ENCODE measurements at places on chromosomes 11 and 22.

GRCh38 chr11:130721023-130721681 lies 195.1 kb downstream of the SNX19 start:
- DNase-seq = no peak

GRCh38 chr11:72641522-72642042 lies 32.6 kb downstream of the PDE2A start:
- no peak for DNase-seq

GRCh38 chr11:32052215-32052614 lies 38.7 kb upstream of the RCN1 start:
- peak; percentile 65 for DNase-seq

DNA sequence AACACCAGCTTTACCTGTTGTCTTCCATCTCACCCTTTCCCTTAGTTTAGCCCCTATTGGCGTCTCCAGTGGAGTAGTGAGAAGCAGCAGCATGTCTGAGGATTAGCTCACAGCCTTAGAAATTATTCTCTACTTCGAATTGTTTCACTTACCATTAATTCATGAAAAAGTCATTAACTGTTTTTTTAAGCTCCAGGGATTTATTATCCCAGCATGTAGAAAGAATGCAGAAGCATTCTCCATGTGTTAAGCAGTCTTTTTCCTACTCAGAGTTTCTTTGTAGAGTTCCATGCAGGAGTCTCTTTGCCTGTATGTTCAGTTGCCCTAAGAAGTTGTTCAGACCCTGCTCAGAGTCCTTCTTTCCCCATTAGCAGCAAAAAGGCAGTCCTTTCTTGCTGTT lies 137.9 kb upstream of the RASSF10 start:
- DNase-seq = no peak

GRCh38 chr11:88313441-88313840 lies 24.1 kb downstream of the CTSC start:
- DNase-seq = no peak

- no peak for DNase-seq
Observed at GRCh38 chr11:119389611-119390254, 8.2 kb upstream of the USP2 start.

DNA sequence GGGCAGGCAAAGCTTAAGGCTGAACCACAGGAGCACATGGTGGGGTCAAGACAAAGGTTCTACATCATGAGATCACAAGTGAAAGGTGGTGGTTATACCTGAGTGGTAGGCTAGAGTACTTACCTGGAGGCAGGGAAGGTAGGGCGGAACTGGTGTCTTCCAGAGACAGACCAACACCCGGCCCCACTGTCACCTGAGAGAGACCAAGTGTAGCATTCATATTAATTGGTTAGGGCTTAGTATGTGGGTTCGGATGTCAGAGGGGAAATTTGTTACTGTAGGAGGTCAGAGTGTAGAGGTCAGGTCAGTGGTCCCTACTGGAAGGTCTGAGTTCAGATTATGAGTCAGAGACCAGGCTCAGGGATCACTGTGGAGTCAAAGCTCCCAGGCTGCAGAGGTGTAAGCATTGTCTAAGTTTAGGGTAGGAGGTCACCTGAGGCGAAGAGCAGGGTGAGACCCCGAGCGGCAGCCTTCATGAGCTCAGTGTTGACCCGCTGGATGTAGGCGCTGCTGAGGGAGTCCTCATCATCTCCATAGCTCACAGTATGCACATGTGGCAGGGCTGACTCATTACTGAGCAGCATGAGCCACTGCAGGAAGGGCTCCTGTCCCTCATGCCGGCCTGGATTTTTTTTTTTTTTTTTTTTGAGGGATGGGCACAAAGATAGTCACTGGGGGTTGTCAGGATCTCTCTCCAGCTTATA lies 3.2 kb downstream of the TPP1 start:
- DNase-seq = no peak

GRCh38 chr11:70871881-70872280 lies 380.5 kb downstream of the SHANK2 start:
- no peak for DNase-seq

- no peak for DNase-seq
Observed at GRCh38 chr11:102513869-102514268, 16.7 kb downstream of the MMP7 start.

DNA sequence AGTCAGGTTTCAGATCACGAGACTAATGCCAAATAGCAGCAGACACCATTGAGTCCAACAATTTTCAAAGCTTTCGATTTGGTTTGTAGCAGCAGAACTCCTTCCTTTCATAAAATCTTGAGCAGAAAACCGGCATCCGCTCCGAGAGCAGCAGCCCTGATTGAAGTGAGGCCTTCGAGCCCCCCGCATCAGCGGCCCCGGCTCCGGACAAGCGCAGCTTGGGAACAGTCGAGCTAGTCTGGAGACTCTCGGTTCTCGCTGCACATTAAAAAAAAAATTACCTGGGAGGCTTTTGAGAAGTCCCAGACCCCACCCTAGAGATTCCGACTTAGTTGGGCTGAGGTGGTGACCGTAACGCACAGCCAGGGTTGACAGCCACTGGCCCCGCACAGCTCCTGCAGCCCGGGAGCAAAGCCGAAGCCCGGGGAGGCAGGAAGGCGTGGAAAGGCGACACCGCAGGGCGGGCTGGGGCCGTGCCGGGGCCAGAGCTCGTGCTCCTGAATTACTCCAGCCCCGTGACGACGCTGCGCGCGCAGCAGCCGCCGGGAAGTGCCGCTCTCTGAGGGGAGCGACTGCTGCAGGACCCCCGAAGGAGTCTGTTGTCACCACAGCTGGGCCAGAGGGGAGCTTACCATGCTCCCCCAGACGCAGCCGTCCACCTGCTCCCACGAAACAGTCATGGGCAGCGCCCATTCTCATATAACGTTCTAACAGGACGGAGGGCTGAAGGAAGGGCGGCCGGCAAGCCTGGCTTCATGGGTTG lies 57.8 kb downstream of the SPATA19 start:
- DNase-seq = no peak

DNA sequence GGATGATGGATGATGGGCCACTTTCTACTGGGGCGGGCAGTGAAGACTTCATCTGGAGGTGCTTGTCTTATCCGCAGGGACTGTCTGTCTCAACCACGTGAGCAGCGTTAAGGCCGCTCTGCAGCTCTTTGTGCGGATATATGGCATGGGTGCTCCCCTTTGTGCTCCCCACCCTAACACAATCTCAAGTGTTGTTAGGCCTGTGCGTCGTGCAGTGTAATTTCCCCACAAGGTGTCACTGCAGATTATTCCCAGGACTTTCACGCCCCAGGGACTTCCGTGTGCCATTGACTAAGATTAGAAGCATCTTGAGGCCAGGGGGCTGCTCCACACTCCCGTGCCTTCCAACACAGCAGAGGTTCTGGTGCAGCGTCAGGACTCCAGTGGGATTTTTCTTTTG lies 65.3 kb downstream of the TBC1D22A start:
- no peak for DNase-seq

- no peak for DNase-seq
Observed at GRCh38 chr11:19946681-19947080, 213.6 kb downstream of the DBX1 start.

GRCh38 chr22:26642465-26643417 lies 14.6 kb upstream of the MIAT start:
- DNase-seq = no peak

- no peak for DNase-seq
Observed at GRCh38 chr11:78438298-78438975, 20.8 kb upstream of the GAB2 start.

- no peak for DNase-seq
Observed at GRCh38 chr11:8066036-8066910, 14.7 kb upstream of the TUB start.

GRCh38 chr11:63850920-63851319 lies 12.0 kb downstream of the MARK2 start:
- no peak for DNase-seq

- no peak for DNase-seq
Observed at GRCh38 chr11:96278039-96278897, 64.7 kb downstream of the MAML2 start.

DNA sequence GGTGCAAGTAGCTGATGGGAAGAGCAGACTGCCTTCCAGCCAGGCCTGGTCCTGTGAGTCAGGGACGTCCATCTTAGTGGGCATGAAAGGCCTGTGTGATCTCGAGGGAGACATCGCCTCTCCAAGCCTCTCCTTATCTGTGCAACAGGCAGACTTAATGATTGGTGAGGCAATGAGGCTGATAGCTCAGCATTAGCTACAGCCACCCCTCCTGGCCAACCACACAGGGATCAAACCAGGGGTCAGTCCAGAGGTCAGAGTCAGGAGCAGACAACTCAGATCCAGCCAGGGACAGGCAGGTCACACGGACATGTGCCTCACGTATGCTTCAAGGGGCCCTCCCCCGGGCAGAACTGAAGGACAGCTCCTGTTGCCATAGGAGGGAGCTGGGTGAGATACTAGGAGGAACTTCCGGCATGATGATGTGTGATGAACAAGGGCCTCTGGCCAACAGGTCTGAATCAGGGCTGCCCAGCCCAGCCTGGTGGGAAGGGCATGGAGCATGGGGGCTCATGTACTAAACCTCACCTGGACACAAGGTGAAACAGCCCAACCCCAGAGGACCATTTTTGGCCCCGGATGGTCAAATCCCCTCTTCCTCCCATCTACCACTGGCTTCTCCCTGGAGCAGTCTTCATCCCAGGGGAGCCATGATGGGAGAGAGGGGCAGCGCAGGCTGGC lies 2.8 kb upstream of the APOC3 start:
- no peak for DNase-seq

DNA sequence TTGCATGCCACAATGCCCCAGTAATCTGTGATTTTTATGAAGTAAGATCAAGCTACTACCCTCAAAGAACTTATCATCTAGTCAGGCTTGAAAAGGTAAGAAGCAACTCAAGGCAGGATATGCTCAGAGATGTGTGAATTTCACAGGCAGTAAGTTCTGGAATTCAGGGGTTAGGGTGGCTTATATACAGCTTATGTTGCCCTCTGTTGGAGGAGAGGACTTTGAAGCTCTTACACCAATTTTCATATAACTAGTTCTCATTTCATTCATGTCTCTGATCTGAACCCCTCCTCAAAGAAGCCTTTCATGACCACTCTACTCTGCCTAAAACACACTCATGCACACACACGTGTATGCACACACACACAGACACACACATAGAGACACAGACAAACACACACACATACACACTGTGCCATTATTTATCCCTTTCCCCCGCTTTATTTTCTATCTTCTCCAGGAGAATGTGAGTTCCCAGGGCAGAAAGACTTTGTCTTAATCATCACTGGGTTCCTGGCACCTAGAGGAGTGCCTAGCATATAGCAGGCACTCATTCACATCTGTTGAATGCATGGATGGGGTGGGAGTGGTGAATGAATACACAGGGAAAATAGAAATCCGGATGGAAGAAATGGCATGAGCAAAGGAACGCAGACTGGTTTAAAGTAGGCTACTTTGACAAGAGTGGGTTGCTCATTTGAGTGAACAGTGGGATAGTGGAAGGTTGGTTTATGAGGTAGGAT lies 220.7 kb upstream of the ZBED5 start:
- DNase-seq = no peak

DNA sequence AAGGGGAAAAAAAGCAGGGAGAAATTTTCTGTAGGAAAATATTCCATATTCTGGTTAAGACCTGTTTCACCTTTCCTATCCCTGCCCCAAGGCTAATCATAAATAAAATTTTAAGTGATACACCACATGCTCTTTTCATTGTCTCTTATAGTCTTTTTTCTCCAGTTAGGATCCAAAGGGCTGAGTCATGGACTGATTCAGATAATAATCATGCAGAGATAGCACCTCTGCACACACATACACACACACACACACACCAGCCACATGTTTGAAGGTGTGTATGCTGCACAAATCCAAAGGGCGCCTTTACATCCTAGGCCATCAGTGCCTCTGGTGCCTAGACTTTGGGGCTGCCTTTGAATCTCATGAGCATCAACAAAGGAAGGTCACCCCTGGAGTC lies 35.5 kb upstream of the CWF19L2 start:
- DNase-seq = no peak

DNA sequence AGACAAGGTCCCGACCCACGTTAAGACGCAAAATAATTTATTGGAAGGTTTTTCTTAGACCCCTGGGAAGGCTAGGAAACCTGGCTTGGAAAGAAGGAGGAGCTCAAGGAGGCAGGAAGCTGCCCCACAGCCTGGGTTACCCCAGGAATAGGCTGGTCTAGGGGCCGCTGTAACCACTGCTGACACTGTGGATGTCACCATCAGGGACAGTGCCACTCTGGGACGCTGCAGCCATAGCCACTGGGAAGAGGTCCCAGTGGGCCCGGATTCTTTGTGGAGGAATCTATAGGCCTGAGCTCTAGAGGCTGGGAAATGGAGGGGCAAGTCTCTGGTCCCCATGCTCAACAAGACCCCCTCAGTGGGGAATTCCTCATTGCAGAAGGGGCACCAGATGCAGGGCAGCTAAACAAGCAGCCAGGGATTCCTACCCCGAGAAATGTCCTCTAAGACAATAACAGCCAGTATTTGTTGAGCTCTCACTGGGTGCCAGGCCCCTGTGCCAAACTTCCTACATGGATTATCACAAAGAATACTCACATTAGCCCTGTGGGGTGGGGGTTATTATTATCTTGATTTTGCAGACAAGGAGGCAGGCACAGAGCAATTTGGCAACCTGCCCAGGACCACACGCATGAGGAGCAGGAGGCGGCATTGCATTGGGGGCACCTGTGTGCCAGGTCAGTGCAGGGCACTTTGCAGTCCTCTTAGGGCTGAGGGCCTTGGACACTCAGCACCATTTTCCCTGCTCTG lies 19.5 kb upstream of the CHKA start:
- DNase-seq = peak; percentile 81

DNA sequence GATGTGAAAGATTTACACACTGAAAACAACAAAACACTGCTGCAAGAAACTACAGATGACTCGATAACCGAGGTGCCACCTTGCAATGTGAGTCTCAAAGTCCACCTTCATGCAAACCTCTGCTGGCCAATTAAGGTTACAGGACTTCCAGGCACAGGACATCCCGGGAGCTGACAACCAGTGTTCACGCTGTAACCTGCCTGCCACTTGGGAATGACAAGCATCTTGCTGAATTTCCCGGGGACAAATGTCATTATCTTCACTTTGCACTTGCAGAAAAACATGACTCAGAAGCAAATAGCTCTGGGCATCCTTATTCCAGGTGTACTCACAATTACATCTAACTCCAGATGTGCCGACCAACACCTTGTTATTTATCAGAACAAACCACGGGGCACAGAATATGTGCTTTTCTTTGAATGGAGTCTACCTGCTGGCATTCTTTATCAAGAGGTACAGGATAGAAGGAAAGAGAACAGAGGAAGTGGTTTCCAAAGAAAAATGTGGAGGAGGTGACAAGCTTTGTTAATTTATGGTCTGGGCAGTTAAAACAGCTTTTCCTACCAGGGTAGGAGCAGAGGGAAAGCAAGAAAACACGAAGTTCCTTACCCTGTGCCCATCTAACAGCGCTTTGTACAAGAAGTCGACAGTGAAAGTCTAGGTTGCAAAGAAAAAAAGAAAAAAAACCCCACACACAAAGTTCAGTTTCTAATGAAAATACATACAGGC lies 72.3 kb downstream of the SHANK2 start:
- DNase-seq = no peak

GRCh38 chr11:47004595-47005033 lies 68.1 kb downstream of the CSTPP1 start:
- peak; percentile 94 for DNase-seq

DNA sequence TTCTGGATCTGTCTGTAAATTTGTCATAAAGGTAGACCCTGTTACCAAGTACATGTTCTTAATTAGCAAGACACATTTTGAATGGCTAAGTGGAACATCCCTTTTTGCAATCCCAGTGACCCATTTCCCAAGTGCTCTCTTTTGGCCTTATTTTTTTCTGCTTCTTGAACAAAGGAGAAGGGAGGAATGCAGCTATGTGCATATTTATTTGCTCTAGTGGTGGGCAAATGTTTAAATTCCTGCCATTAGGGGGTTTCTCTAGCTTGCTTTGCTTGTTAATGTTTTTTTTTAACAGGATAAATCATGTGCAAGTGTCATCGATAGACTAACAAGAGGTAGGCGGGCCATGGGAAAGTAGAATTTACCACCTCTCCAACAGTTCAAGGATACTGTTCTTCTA lies 135.7 kb downstream of the COMMD9 start:
- DNase-seq = no peak
